ENCODE measurements at places on chromosomes 5 and 9.

GRCh38 chr9:135296735-135297455 lies 182.7 kb upstream of the PPP1R26 start:
- no peak for ATAC-seq

GRCh38 chr5:115738830-115739229 lies 77.6 kb downstream of the CDO1 start:
- ATAC-seq: no peak

- ATAC-seq: no peak
Measured at GRCh38 chr5:172868436-172868923, 34.4 kb downstream of the ERGIC1 start.

DNA sequence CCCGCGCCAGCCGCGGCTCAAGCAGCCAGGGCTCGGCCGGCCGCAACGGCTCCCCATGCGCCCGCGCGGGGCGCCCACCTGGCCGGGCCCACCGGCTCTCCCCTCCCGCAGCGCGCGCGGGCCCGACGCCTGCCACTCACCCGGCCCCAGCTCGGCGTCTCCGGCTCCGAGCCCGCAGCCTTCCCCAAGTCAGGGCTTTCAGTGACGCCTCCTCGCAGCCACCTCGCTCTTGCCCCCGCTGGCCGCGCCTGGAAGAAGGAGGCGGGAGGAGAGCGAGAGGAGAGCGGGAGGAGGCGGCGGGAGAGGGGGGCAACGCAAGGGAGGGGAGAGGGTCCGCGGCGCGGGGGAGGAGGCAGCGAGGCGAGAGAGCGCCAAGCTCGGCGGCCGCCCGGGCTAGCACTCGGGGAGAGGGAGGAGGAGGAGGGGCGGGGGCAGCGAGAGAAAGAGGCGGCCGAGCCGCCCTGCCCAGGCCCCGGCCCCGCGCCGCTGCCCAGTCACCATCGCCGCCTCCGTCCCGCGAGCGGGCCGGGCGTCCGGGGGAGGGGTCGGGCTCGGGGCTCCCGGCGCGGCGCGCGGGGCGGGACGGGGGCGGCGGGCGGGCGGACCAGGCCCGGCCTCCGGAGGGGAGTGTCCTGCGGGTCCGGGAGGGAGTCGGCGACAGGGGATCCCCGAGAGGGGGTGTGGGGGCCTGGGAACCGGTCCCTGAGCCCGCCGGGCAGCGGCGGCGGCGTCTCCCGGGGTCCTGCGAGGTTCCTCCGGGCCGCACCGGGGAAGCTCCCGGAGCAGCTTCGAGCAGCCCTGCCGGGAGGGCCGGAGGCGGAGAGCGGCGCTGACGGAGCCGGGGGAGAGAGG lies at the start of gene LHFPL2:
LHFPL2 (minus strand) TSS at position 414 of the 852 bp plus-strand sequence. CDS start 138,559 bp downstream, outside the sequence.
- ATAC-seq: peak; percentile 68

- ATAC-seq: no peak
Measured at GRCh38 chr5:154242442-154242841, 51.9 kb downstream of the GALNT10 start.

DNA sequence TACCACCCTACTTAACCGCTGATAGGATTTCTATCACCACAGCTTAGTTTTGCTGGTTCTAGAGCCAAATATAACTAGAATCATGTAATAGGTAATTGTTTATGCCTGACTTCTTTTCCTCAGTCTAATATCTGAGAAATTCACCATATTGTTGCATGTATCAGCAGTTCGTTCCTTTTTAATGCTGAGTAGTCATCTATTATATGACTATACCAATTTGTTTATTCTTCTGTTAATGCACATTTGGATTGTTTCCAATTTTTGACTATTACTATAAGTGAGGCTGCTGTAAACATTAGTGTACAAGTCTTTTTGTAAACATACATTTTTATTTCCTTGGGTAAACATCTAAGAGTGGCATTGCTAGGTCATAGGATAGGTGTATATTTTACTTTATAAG lies 25.9 kb downstream of the CSNK1G3 start:
- ATAC-seq: no peak

DNA sequence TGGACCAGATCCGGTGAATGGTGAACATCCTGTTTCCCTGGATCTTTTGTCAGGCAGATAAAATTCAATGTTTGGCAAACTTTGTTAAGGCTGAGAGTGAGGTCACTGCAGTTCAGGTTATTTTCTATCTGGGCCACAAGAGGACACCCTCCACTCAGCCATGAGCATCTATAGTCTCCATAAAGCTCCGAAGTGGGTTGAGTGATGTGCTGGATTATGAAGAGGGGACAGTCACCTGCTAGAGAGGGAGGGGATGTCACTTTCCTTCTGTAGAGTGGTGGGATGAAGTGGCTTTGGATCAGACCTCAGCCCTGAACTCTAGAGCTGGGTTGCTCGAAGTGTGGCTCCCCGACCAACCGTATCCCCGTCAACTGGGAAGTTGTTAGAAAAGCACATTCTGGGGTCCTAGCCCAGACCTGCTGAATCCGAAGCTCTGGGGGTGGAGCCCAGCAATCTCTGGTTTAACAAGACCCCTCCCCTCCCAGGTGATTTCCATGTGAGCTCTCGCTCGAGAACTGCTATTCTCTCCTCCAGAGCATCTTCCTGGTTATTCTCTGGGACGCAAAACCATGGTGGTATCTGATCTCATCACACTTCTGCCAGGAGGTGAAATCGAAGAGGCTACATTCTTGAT lies 31.8 kb upstream of the FGF1 start:
- ATAC-seq: peak; percentile 67

GRCh38 chr5:27171761-27172261 lies 133.4 kb upstream of the CDH9 start:
- no peak for ATAC-seq

DNA sequence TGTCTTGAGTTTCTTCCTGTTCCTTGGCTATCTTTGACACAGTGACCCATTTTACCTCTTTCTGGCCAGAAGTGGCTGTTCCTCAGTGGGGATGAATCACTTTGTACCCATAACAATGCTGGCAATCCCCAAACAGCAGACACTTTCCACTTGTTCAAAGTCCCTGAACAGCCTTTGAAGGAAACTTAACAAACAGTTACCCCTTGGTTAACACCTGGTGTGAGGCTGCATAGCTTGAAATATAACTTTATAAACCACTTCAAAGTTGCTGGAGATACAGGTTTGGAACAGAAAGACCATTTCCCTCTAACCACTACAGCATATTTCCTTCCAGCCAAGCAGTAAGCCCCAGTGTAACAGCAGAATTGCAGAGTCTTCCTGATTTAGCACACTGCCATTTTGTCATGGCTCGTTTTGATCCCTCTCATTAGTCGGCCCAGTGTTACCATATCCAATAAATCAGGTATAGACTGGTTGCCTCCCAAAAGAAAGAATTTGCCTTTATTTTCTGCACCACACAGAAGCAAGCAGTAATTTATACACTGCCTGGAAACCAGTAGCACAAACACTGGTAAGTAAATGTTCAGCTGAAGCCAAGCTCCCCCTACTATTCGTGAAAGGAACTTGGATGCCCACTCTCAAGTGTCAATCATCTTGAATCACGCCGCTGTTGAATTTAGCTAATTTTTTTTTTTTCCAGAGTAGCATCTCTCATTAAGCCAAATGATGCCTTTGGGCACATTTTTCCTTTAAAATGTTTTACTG lies 225.9 kb downstream of the PIK3R1 start:
- ATAC-seq: no peak

GRCh38 chr9:1155602-1156001 lies 105.4 kb downstream of the DMRT2 start:
- ATAC-seq: no peak

DNA sequence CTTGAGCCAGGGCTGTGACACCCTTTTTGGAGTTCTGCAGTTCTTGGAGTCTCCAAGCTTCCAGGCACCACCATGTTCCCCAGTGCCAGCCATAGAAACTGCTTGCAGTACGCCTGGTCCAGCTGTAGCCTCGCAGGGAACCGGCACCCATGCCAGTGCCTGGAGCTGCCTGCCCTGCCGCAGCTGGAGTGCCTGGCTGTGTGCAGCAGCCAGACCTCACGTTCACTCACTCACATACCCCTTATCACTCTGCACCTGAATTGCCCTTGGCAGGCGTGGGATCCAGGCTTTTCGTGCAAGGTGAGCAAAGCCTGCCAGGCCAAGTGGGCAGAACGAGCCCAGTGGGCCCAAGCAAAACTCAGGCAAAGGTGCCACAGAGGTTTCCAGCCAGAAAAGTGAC lies 77.8 kb upstream of the SHB start:
- no peak for ATAC-seq

DNA sequence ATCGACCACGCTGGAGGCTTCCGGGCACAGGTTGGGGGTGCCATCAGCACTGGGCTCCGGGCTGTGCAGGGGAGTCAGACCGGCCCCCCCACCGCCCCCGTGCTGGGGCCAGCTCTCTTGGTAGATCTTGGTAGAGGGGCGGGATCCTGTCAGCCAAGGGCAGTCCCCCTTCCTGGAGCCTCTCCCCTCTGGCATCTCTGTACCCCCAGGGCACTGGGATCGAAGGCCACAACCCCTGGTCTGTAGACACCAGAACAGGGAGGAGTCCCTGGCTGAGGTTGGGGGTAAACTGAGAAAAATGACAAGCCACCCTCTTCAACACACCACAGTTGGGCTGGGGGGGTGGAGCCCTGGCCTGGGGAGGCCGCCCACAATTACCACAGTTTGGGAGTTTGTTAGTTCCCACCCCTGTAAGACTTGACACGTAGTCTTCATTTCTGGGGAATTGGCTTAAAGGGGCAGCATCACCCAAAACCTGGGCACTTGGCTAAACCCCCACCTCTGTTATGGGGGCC lies 882 bp downstream of the CERCAM start:
- peak; percentile 7 for ATAC-seq

DNA sequence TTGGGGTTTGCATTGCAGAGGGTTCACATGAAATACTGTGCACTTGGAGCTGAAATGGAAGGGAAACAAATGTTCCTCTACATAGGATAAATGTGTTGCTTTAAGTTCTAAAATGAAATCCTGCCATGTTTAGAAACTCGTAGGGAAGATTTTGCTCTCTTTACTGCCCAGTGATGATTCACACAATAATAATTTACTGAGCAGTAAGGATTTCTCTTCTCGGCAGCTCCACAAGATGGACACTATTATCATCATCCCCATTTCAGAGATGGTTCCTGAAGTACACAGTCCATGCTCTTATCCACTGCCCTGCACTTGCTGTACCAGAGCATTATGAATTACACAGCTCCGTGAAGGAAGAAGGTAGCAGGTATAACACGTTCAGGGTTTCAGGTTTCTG lies 4.1 kb downstream of the HACD4 start:
- no peak for ATAC-seq

DNA sequence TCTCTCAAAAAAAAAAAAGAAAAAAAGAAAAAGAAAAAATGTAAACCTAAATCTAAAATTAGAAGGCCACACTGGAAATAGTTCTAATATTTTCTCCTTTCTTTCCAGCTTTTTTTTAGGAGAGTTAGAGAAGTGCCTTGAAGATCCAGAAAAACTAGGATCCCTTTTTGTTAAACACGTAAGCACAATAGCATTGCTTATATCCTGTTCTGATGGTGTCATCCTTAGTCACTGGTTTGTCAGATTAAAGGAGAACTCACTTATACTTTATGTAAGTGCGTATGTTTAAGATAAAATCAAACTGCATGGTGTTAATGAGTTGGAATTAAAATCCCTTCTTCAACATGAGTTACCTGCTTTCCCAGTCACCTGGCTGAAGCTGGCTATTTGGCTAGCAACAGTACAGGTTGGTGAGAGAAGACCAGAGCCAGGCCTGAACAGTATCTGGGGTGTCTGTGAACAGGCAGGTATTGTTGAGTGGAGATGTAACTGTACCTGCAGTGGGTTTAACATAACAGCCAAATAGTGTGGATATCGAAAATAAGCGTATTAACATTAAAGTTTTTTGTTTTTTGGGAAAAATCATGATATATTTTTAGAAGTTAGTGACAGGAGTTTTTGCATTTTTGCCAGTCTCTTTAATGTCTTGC lies 104.7 kb upstream of the OTULINL start:
- peak; percentile 91 for ATAC-seq

DNA sequence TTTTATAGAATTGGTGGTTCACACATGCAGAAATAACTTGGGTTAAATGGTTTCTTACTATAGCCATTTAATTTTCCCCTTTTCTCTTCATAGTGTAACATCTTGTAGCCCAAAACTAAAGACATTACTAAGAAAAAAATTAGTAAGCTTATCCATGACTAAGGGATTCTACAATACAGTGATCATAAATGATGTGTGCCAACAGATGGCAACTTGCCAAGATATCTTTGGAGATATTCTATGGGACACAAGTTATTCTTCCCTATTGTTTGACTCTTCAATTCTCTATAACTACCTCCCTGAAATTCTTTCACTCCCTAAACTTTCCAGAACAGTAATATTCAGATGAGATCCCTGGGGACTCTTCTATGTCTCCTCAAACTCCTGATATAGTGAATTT lies 580.6 kb downstream of the PTPRD start:
- ATAC-seq: no peak

GRCh38 chr5:179127136-179128040 lies 67.2 kb downstream of the ZNF354C start:
- no peak for ATAC-seq

DNA sequence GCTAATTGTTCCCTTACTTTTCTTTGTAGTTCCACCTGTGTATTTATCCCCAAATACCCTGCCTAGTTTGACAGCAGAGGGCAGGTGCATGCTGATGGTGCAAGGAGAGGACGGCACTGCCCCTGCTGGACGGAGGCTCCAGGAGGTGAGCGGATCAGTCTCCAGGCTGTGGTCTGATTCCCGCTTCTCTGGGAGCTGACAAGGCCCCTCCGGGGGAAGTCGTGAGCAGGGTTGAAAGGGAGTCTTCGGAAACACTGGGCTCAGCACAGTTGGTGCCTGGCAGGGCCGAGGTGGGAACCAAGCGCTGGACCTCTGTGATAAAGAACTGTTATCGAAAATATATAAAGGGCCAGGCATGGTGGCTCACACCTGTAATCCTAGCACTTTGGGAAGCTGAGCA lies 52.9 kb downstream of the RASGEF1C start:
- ATAC-seq: no peak

DNA sequence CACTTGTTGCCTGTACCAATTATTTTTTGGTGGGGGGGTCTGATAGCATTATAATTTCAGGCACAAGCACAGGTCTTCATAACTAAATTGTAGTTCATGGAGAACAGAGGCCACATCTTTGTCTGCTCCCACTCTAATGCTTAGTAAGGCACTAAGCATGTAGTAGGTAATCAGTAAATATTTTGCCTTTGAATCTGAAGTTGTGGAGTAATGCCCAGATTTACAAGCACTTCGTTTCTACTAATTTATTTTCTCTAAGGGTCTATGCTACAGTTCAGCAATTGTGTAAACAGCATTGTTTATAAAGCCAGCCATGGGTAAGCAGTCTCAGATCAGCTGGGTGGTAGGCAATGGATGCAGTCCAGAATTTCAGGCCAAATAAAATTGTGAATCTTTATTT lies 78.6 kb downstream of the GRIA1 start:
- ATAC-seq: no peak

- ATAC-seq: no peak
Measured at GRCh38 chr5:69030358-69031062, 63.3 kb upstream of the SLC30A5 start.

DNA sequence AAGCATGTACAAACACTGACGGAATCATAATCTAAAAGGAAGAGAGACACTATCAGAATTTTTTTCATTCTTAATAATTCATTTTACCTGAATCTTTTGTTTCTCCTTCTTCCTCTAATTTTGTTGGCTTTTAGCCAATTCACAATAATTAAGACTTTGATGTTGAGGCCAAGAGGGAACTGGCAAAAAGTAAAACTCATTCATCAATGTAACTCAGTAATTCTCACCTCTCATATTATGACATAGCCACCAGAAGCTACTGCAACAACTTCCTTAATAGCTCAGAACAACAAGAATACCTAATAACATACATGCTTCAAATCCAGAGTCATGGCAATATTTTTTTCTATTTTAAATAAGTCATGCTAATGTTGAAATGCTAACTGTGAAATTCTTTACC lies 64.5 kb downstream of the MCTP1 start:
- ATAC-seq: no peak

GRCh38 chr9:95710446-95710845 lies 165.0 kb upstream of the ERCC6L2 start:
- ATAC-seq: no peak
